ENCODE measurements at places on chromosomes 3 and 15.

GRCh38 chr3:112671930-112672715 lies 31.2 kb upstream of the CCDC80 start:
- DNase-seq = no peak

GRCh38 chr3:179880868-179881267 lies 155.9 kb downstream of the PEX5L start:
- no peak for DNase-seq

GRCh38 chr3:69189487-69189886 lies 67.1 kb upstream of the LMOD3 start:
- DNase-seq = no peak

DNA sequence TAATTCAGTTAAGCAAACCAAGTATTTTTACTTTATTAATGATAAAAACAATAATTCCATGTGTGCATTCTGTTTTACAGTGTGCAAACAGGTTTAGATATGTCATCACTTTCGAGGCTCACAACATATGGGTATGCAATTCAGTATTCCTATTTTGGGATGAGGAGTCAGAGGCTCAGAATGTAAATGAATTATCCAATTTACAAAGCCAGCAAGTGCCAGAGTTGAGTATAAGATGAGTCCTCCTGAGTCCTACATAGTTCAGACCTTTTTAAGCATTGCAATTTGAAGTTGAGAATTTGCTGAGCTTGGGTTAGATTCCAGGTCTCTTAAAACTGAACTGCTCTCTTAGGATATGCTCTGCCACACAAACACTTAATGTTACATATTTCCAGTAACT lies 424.2 kb upstream of the ROBO2 start:
- DNase-seq = no peak

- no peak for DNase-seq
Observed at GRCh38 chr15:93997071-93997658, 234.2 kb upstream of the MCTP2 start.

DNA sequence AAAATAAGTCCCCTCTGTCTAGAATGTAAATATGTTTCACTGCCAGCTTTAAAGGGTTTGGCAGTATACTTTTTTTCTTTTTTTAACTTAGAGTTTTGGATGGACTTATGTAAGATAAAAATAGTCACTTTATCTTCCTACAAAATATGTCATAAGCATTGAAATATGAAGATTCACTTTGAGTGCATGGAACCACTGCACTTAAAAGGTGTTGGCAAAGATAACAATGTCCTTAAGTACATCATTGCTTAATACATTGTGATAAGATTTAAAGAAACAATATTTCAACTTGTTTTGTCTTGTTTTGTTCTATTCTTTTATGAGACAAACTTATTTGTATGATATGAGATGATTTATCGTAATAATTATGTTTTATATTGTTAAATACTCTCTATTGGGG lies 66.3 kb upstream of the NAALADL2 start:
- DNase-seq = no peak
